ENCODE measurements at places on chromosomes 2 and 18.

DNA sequence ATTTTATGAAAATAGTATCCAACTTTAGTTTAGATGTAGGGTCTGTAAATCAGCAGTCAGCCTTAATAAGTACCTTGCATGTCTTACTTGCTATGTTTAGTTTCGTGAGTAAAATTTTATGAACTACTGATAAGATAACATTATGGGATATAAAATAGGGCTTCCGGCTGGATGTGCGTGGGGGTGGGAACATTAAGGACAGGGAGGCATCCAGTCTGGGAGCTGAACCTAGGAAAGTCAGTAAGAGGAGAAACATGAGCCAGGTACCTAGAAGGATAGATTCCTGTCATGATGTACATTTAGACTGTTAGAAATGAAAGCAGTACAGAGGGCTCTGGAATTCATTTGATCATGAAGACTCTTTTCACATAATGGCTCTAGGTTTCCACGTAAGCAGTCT is 12.7 kb upstream of the KCNJ13 start:
- no peak for DNase-seq

DNA sequence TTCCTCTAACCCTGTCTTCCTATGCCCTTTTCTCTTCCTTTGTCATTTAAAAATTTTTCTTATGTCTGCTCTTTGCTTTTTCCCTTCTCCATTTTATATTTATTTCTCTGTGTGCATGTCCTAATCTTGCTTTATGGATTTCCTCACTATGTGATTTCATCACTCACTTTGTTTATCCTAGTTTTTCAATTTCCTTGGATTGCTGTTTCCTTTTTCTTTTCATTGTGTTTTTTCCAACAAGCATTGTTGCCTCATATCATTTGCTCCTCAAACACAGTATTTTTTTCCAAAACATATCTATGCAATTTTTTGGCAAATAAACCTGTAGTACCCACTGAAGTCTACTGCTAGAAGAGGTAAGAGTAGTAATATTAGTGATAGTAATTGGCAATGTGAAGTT is 67.4 kb upstream of the PNPT1 start:
- no peak for DNase-seq

GRCh38 chr18:55744206-55744605 is 156.2 kb upstream of the TCF4 start:
- no peak for DNase-seq

DNA sequence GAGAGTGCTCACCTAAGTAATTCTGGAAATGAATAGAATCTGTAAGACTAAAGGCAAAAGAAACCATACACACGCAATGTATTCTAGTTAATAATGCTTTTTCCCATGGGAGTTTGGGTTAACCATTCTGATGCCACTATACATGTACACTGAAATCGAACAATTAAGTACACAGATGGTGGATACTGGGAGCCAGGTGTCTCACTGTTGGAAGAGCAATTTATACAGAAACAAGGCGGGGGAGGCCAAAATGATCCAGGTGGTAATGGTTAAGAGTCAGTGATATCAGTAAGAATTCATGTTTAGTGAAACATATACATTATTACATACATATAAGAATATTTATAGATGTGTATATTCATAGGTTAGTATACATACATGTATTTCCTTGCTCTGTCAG is 67.2 kb downstream of the TMEM131 start:
- DNase-seq, result no peak

- DNase-seq, result no peak
Observed at GRCh38 chr2:7009207-7009911, 92.1 kb downstream of the RNF144A start.

DNA sequence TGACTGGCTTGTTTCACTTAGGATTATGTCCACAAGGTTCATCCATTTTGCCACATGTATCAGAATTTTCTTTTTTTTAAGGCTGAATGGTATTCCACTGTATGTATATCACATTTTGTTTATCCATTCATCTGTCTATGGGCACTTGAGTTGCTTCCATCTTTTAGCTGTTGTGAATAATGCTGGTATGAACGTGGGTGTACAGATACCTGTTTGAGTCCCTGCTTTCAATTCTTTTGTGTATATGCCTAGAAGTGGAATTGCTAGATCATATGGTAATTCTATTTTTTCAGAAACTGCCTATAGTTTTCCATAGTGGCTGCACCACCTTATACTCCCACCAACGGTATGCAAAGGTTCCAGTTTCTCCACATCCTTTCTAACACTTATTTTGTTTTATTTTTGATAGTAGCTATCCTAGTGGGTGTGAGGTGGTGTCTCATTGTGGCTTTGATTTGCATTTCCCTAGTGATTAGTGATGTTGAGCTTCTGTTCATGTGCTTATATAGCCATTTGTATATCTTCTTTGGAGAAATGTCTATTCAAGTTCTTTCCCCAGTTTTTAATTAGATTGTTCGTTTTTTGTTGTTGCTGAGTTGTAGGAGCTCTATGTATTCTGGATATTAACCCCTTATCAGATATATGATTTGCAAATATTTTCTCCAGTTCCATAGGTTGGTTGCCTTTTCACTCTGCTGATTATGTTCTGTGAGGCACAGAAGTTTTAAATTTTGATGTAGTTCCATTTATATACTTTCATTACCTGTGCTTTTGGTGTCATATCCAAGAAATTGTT is 40.7 kb downstream of the TTC39C start:
- peak; percentile 14 for DNase-seq

GRCh38 chr2:218783688-218784087 is 1.7 kb downstream of the CYP27A1 start:
- no peak for DNase-seq

- DNase-seq, result no peak
Observed at GRCh38 chr2:60413814-60414168, 139.7 kb downstream of the BCL11A start.

GRCh38 chr2:26610504-26611335 is 30.4 kb downstream of the CIB4 start:
- DNase-seq, result no peak

DNA sequence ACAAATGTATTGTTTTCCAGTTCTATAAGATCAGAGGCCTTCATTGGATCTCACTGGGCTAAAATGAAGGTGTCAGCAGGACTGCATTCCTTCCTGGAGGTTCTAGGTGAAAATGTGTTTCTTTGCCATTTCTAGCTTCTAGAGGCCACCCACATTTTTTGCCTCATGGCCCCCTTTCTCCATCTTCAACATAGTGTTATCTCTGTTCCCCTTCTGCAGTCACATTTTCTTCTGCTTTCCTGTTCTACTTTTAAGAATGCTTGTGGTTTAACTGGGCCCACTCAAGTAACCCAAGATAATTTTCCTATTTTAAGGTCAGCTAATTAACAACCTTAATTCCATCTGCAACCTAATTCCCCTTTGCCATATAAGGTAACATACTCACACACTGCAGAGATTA is 36.1 kb downstream of the METTL21A start:
- no peak for DNase-seq

DNA sequence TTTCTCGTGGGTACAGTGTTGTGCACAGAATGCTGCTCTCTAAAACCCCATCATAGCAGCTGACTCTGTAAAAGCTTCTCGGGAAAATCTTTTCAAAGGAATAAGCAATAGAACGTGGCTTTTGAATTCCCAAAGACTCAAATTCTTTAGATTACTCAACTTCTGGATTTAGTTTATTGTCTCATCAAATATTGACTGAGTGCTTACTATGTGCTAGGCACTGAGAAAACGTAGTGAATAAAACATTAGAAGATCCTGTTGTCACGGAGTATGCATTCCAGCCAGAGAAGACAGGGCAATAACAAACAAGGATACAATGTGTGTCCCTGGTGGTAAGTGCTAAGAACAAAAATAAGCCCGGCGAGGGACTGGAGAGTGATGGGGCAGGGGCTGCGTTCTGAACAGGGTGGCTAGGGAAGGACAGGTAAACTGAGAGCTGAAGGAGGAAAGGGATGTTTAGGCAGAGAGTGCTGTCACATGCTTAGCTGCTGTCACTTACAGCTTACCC is 178.2 kb upstream of the SIX3 start:
- DNase-seq, result no peak

GRCh38 chr2:234496055-234496834 is 636 bp downstream of the ARL4C start:
- DNase-seq, result peak; percentile 55

GRCh38 chr18:45788861-45789260 is 36.6 kb upstream of the SIGLEC15 start:
- no peak for DNase-seq

GRCh38 chr2:218065239-218066006 is 3.6 kb upstream of the RUFY4 start:
- no peak for DNase-seq

GRCh38 chr2:55620123-55620779 is 2.8 kb upstream of the PPP4R3B start:
- DNase-seq, result peak; percentile 29

- no peak for DNase-seq
Observed at GRCh38 chr2:142426064-142426463, 295.2 kb upstream of the LRP1B start.

- no peak for DNase-seq
Observed at GRCh38 chr2:236321415-236321814, 57.2 kb upstream of the ASB18 start.

GRCh38 chr2:235570256-235570655 is 76.4 kb downstream of the AGAP1 start:
- DNase-seq, result no peak

GRCh38 chr18:25518716-25519053 is 166.7 kb upstream of the ZNF521 start:
- no peak for DNase-seq

Measured in activated CD4-positive, alpha-beta T cell treated with anti-CD3 and anti-CD28 coated beads for 48 hours (primary cell).